Fibroblast of lung (primary cell): ENCODE measurements at places on chromosomes 5 and 9. TPM values are rescaled to one million over a fixed set of nuclear protein-coding genes. Genes with fewer than 3 reads are reported as not detected.

The SLC6A18 gene
- not detected in 2 replicates for total RNA-seq

The ACOT12 gene
- total RNA-seq, result 0.26 and 2.0 TPM in 2 replicates

The DOLPP1 gene
- total RNA-seq, result 4.9 and 7.4 TPM in 2 replicates

The BAAT gene
- total RNA-seq, result not detected in 2 replicates

The SLC1A1 gene
- total RNA-seq, result 4.1 and 4.5 TPM in 2 replicates

The MELK gene
- total RNA-seq, result 6.2 and 14.2 TPM in 2 replicates

The TMEFF1 gene
- total RNA-seq, result 1.8 and 2.5 TPM in 2 replicates

The HRH2 gene
- total RNA-seq, result not detected in 2 replicates

The RETREG1 gene
- 0.51 and 0.99 TPM in 2 replicates for total RNA-seq

The SOWAHA gene
- total RNA-seq, result 0.17 and 0.26 TPM in 2 replicates

The ESM1 gene
- total RNA-seq, result 1.5 and 1.8 TPM in 2 replicates

The SLC6A3 gene
- not detected in 2 replicates for total RNA-seq

The CSF2 gene
- total RNA-seq, result 0.51 and 0.66 TPM in 2 replicates

The TXNDC8 gene
- total RNA-seq, result not detected in 2 replicates

The ACER2 gene
- 2.6 and 4.5 TPM in 2 replicates for total RNA-seq

The GGTA1 gene
- under 0.01 TPM in 1 of 2 replicates, not detected in the other for total RNA-seq

The CDO1 gene
- total RNA-seq, result 4.6 and 6.9 TPM in 2 replicates
